Central memory CD4-positive, alpha-beta T cell (primary cell): ENCODE measurements at places on chromosomes 5 and 9.

- no peak for DNase-seq
Measured at GRCh38 chr5:154618696-154619095, 136.5 kb upstream of the LARP1 start.

- DNase-seq = no peak
Measured at GRCh38 chr5:16043349-16043965, 136.1 kb downstream of the MARCHF11 start.

DNA sequence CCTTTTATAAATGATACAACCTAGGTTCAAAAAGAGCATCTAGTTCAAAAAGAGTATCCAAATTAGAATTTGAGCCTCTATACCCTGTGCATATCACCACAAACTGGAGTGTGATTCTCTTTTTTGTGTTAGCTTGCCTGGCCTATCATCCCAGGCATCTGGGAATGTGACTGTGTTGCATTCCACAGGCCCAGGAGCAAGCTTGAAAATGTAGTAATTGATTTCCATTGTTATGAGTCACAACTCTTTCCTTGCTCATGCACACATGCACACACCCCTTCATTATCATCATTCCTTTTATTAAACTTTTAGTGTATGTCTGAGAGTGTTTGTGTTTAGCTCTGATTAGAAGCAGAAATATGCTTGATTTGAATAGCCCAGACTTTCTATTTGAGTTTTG, 75.2 kb downstream of the FCHO2 start:
- DNase-seq = no peak

GRCh38 chr5:10499776-10500175, 58.1 kb downstream of the ROPN1L start:
- DNase-seq = no peak

GRCh38 chr9:78089111-78089510, 57.5 kb upstream of the GNAQ start:
- DNase-seq = no peak

GRCh38 chr5:124574521-124575436, 171.7 kb downstream of the ZNF608 start:
- DNase-seq = no peak

DNA sequence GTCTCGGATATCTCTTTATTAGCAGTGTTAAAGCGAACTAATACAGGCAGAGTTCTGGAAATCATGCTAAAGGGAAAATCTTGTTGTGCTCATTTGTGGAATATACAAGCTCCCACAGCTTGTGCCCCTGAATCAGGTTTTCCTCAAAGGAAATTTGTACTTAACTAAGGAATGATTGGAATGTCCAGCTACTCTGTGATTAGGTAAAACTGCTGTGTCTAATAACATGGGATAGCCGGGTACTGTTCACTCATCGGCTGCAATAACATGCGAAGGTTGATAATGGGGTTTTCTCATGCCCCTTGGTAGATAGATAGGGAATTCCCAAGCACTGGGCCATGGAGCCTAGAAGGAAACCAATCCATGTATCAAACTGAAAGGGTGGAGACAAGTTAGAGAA, 306.7 kb downstream of the NR2F1-AS1 start:
- no peak for DNase-seq

GRCh38 chr9:105375323-105375722, 72.5 kb upstream of the FSD1L start:
- no peak for DNase-seq

- no peak for DNase-seq
Measured at GRCh38 chr5:61280205-61280604, 51.9 kb upstream of the ZSWIM6 start.

DNA sequence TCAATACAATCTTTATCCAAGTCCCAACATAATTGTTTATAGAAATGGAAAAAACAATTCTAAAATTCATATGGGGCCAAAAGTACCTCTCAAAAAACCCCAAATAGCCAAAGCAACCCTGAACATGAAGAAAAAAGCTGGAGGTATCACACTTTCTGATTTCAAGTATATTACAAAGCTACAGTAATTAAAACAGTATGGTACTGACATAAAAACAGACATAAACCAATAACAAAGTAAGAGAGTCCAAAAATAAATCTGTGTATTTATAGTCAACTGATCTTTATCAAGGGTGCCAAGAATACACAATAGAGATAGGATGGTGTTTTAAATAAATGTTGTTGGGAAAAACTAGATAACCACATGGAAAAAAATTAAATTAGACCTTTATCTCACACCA, 13.6 kb upstream of the GOLPH3 start:
- DNase-seq = no peak

DNA sequence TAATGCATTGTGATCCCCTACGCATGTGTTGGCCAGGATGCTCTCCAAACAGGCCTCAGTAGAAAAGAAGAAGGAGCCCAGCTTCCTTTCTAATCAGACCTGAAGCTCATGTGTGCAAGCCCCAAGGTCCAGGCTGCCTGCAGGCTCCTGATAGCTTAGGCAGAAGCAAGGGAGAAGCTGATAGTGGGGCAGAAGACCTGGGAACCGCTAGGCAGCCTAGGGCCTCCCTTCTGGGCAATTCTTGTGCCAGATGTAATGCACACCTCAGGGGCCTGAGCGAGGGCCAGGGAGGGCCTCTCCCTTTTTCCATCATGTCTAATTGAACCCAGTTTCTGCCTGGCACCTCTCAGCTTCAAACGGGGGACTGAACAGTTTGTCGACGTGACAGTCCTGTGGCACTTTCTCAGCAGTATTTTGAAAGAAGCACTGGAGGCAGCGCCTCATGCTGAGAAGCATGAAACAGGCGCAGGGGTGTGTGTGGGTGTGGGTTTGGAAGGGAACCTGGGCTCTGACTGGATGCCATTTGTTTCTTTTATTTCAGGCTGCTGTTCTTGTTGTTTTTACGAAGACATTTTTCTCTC, 212.8 kb downstream of the PIK3R1 start:
- no peak for DNase-seq

DNA sequence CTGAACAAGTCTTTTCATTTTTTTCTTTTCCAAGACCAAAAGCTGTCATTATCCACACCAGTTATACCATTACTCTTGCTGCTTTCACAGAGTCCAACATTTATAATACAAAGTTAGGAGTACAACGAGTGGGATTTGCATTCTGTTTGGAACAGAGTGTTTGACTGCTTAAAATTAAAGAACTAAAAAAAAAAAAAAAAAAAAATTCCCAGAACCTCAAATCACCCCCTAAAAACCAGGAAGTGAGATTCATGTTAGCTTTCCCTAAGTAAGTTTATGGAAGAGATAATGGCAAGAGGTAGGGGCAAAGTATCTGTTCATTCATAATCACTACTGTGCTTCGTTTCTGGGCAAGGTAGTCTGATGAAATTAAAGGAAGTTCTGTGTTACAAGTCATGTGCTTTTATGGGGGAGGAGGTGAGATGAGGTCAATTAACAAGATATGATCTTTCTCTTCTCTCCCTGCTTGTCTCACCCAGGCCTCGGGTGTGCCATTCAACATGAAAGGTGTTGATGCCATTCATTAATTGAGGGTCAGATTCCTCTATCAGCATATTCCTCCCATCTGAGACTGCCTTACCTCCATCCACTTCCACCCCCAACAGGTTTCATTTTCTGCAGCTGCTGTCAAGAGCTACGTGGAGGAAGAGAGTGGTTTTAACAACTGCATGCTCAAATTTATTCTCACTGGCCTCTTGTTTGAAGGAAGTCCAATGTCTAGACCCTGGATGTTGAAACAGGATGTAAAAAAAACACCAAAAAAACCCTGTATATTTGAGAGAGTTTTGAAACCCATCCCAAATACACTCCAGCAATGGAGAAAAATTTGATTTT, 58.1 kb downstream of the MARCHF3 start:
- peak; percentile 19 for DNase-seq

DNA sequence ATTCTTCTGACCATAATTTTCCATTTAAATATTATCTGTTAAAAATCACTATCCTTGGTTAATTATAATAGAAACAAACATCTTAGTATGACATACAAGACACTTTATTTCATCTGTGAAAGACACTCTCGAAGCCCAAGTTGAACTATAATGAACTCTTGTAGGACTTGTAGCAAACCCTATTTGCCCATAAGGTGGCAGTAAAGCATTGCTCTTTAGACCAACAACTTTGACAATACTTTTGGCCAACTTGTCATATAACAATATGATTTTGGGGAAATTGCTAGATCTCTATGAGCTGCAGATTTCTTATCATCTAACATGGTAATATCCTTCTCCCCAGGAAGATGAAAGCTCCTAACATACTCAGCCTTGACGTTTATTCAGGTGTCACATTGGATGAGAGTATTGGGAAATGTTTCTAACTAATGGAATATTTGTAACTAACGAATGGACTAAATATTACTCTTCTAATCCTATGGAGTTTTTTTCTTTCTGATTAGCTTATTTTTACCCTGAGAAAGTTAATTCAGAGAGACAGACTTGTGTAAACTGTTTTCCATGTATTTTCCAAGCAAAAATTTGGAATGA, 11.0 kb downstream of the SPINK14 start:
- peak; percentile 17 for DNase-seq

DNA sequence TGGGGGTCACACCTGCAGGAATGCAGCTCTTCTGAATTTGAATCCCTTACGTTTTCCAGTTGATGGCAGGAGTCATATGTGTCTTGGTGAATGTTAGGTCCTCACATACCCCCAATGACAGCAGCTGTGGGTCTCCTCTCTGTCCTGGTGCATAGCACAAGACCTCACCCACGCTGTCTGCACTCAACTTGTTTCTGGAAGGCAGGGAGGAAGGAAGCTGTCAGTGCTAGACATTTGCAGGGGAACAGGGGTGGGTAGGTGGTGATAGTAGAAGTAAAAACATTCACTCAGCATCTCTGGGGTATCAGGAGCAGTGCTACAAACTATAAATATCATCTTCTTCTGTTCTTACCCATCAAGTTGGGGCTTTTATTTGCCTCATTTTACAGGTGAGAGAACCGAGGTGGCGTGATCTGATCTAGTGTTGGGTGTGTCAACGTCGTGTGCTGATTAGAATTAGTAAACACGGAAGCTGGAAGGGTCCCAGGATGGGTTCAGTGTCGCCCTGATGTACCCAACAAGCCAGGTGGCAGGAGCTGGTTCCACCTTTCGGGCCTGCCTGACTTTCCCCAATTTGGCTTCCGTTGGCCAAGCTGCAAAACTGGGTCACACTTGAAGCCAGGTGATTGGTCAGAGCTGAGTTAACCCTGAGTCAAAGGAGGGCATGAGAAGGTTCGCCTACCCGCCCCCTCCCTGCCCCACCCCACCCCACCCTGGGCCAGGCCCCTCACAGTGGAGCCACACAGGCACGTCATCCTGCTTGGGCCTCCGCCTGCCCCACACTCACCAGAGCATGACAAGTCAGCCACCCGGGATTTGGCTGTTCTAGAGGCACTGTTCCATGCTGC, 15.8 kb downstream of the ERGIC1 start:
- no peak for DNase-seq

- DNase-seq = no peak
Measured at GRCh38 chr9:114098021-114098935, 814 bp downstream of the KIF12 start.

GRCh38 chr5:80122579-80122978, 87.4 kb downstream of the THBS4 start:
- no peak for DNase-seq

GRCh38 chr5:124888050-124888506, 141.6 kb upstream of the ZNF608 start:
- no peak for DNase-seq

- no peak for DNase-seq
Measured at GRCh38 chr5:172565455-172565854, 75.6 kb upstream of the NEURL1B start.

DNA sequence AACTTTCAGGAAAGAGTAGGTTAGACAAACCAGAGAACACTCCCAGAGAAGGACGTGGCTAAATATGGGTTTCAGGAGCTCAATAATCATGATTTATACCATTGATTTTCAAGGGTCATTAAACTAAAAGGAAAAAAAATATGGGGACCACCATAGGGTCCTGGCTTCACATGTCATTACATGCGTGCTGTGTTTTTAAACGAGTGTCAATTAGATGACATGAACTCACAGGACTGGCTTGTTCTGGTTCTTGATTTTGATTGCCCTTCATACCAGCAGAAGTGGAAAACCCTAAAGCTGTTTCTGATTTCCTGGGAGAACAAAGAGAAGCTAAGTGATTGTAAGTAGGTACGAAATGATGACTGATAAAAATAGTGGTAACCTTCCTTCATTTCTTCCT, 5.8 kb downstream of the ACOT12 start:
- no peak for DNase-seq
